Uterus (tissue), 4 donors: ENCODE measurements at places on chromosomes 11 and 22.

GRCh38 chr11:104432526-104432925, 268.6 kb upstream of the PDGFD start:
- DNase-seq = no peak

DNA sequence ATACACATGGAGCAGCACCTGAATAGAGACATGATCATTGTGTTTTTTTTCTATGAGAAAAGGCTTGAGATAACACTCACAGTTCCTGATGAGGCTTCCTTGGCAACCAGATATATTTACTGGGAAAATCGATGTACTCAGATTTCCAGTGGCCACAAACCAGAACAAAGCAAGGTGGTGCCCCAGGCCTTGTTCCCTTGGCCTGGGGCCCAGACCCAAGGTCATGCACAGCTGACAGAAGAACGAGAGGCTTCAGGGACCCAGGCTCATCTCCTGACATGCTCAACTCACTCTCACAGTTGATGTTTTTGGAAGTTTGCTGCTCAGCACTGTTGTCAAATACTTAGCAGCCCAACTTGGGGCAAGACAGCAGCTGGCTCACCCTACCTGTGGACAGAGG, 281.8 kb downstream of the NTM start:
- no peak for DNase-seq

DNA sequence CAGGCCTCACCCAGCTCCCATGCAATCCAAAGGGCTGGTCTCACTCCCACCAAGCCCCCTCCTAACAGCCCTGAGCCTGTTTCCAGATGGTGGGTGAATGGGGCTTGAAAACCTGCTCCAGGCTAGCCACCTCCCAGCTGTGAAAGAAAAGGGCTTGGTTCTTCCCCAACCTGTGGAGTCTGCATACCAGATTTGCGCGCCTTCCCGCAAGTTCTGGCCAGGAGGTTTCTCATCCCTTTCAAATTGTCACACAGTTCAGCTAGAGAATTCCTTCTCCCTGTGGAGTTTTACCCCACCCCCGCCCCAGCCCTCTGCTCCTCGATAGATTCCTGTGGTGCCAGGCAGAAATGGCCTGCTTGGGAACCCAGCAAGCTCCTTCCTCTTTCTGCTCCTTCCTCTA, 734.6 kb upstream of the FAT3 start:
- DNase-seq = no peak

- no peak for DNase-seq
These were observed 495.0 kb downstream of the BRD1 start for GRCh38 chr22:49332691-49333090.

GRCh38 chr11:47991266-47991830, 11.0 kb downstream of the PTPRJ start:
- DNase-seq = no peak

- DNase-seq = no peak
These were observed 241.3 kb upstream of the LARGE1 start for GRCh38 chr22:34161431-34162123.

DNA sequence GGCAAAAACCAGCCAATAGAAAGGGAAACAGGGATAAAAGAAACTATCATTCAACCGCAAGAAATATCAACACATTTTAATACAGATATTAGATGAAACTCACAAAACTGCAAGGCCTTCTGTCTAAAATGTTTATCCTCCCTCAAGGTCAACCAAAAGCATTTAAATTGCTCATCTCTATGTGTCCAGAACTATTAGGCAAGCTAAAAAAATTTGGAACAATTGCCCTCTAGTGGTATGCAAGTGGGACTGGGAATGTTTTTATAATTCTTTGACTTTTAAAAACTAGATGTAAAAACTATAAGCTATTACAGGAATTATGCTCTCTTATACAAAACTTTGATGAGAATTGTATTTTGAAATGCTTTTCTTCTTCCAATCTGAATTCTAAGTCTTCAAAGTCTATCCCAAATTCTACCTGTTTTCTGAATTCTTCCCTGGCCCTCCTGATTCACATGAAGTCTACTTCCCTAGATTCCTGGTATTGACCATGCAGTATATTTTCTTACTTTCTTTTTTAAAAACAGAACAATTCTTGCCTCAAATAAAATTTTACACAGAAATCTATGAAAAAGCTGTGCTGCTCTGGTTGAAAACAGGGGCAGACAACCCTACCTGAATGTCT, 4.9 kb downstream of the CWC15 start:
- DNase-seq = no peak

GRCh38 chr11:3121416-3121815, 43.7 kb downstream of the OSBPL5 start:
- no peak for DNase-seq

DNA sequence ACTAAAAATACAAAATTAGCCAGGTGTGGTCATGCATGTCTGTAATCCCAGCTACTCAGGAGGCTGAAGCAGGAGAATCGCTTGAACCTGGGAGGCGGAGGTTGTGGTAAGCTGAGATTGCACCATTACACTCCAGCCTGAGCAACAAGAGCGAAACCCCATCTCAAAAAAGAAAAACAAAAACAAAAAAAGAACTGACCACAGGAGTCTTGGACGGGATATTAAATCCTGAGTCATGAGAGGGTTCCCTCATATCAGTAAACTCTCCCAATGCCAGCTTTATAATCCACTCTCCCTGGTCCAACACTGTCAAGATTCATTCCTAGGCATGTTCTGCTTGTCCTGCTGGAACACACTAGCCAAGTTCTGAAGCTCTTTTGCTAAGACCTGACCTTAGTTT, 61.5 kb upstream of the EP300 start:
- DNase-seq = no peak

DNA sequence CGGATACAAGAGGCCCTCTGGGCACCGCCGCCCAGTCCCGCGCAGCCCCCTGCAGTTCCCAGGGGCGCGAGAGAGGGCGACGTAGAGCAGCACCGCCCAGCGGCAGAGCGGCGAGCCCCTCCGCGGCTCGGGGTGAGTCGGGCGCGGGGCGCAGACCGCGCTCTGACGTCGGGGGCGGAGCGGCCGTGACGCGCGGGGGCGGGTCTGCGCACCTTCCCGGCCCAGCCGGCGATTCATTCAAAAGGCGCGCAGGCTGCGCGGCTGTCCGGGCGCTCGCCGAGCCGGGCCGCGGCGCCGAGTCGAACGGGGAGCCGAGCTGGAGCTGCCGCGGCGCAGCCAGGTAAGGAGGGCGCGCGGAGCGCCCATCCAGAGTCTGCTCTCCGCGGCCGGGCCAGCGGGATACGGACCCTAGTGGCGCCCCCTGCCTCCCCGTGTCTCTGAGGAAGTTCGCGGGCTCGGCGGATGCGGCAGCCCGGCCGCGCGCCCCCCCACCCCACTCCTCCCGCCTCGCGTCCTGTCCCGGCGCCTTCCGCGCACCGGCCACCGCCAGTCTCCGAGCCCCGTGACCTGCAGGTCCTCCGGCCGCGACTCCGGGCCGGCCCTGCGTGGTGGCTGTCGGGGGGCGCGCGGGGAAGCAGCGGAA, at the start of gene RELT:
TSS of gene RELT (plus strand) at position 240 of the 643 bp plus-strand sequence. CDS start 12,738 bp downstream, outside the sequence.
- DNase-seq = peak; percentile 91
